Smooth muscle cell of trachea (primary cell): ENCODE measurements at places on chromosomes 2 and 18. TPM values are rescaled to one million over a fixed set of nuclear protein-coding genes. Genes with fewer than 3 reads are reported as not detected.

The REG3A gene
- total RNA-seq: not detected in 2 replicates

The MC5R gene
- not detected in 2 replicates for total RNA-seq

The MRPS5 gene
- 39.9 and 41.2 TPM in 2 replicates for total RNA-seq

The BCL11A gene
- under 0.01 and 0.15 TPM in 2 replicates for total RNA-seq

The CCDC148 gene
- total RNA-seq: 1.5 and 1.7 TPM in 2 replicates

The ZBTB7C gene
- total RNA-seq: under 0.01 TPM in 1 of 2 replicates, not detected in the other

The FLACC1 gene
- total RNA-seq: 1.3 and 2.0 TPM in 2 replicates

The ERMN gene
- not detected in 2 replicates for total RNA-seq

The ASXL3 gene
- 0.66 and 3.2 TPM in 2 replicates for total RNA-seq

The TAF4B gene
- 1.9 and 3.5 TPM in 2 replicates for total RNA-seq

The SERPINB12 gene
- total RNA-seq: not detected in 2 replicates

The SPP2 gene
- not detected in 2 replicates for total RNA-seq

The ST6GAL2 gene
- under 0.01 TPM in 2 replicates for total RNA-seq

The TMEM37 gene
- total RNA-seq: 0.44 and 1.5 TPM in 2 replicates

The NBAS gene
- total RNA-seq: 93.1 and 125 TPM in 2 replicates

The LHCGR gene
- not detected in 2 replicates for total RNA-seq

The COL6A3 gene
- total RNA-seq: 2,183 and 3,095 TPM in 2 replicates

The LOXHD1 gene
- total RNA-seq: not detected in 2 replicates

The HMSD gene
- 0.15 and 0.17 TPM in 2 replicates for total RNA-seq

The TET3 gene
- 3.1 and 4.1 TPM in 2 replicates for total RNA-seq

The ZSWIM2 gene
- total RNA-seq: under 0.01 TPM in 1 of 2 replicates, not detected in the other

The ACOXL gene
- total RNA-seq: under 0.01 TPM in 1 of 2 replicates, not detected in the other

The CD28 gene
- under 0.01 TPM in 1 of 2 replicates, not detected in the other for total RNA-seq

The NEURL3 gene
- 0.17 TPM in 1 of 2 replicates, not detected in the other for total RNA-seq

The KCNIP3 gene
- 2.9 and 3.6 TPM in 2 replicates for total RNA-seq

The SERPINB2 gene
- total RNA-seq: 2.6 and 6.5 TPM in 2 replicates

The PNKD gene
- 26.1 and 29.1 TPM in 2 replicates for total RNA-seq

The HOXD3 gene
- 0.29 TPM in 1 of 2 replicates, not detected in the other for total RNA-seq

The TTN gene
- 0.50 and 3.8 TPM in 2 replicates for total RNA-seq

The CHRNG gene
- not detected in 2 replicates for total RNA-seq

The HES6 gene
- total RNA-seq: 1.8 and 2.9 TPM in 2 replicates

The CFC1 gene
- total RNA-seq: not detected in 2 replicates

The ELOA2 gene
- total RNA-seq: not detected in 2 replicates

The TMEM169 gene
- total RNA-seq: 0.29 and 0.50 TPM in 2 replicates

The SERPINB3 gene
- not detected in 2 replicates for total RNA-seq

The ARHGEF4 gene
- 1.3 and 4.0 TPM in 2 replicates for total RNA-seq
